Esophagus muscularis mucosa (tissue), 4 donors: ENCODE measurements at places on chromosomes 6 and 20.

DNA sequence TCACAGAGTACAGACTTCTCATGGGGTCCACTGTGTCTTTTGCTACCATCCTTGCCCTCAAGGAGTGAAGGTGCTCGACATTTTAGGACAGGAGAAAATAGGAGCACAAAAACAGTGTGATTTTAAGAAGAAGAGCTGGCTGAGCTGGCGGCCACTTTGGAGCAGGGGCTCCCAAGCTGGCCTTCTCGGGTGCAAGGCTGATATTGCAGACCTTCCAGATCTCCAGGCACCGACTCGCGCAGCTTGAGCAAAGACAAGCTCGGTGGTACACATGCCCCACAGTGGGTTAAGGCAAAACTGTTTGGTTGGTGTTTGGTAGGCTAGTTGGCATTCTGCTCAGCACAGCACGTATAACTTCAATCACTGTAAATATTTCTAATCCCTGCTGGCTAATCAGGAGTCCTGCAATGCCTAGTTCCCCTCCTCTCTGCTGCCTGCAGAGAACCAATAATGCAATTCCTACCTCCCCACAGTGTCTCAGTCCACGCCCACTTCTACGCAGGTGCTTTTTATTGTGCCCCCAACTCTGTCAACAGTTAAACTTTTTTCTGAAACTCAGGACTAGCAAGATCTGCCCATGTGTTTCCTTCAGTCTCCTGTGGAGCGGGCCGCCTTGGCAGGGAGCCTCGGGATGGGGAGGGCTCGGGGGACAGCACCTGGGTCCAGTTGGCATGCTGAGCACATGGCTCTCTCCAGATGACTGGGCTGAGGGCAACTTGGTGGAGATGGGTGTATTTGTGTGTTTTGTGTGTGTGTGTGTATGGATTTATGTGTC lies 12.7 kb upstream of the SMOC2 start:
- no peaks in the 10 kb centered on the region for H3K36me3 ChIP-seq
- H3K4me3 ChIP-seq, result no peak overlapping the region
- no peak overlapping the region for H3K27ac ChIP-seq
- H3K4me1 ChIP-seq, result no peaks in the 10 kb centered on the region
- DNase-seq, result no peak

- H3K27me3 ChIP-seq, result no peaks in the 10 kb centered on the region
- H3K27ac ChIP-seq, result no peak overlapping the region
- no peaks in the 10 kb centered on the region for H3K36me3 ChIP-seq
These were observed 225.5 kb downstream of the SYNDIG1 start for GRCh38 chr20:24694727-24695528.

DNA sequence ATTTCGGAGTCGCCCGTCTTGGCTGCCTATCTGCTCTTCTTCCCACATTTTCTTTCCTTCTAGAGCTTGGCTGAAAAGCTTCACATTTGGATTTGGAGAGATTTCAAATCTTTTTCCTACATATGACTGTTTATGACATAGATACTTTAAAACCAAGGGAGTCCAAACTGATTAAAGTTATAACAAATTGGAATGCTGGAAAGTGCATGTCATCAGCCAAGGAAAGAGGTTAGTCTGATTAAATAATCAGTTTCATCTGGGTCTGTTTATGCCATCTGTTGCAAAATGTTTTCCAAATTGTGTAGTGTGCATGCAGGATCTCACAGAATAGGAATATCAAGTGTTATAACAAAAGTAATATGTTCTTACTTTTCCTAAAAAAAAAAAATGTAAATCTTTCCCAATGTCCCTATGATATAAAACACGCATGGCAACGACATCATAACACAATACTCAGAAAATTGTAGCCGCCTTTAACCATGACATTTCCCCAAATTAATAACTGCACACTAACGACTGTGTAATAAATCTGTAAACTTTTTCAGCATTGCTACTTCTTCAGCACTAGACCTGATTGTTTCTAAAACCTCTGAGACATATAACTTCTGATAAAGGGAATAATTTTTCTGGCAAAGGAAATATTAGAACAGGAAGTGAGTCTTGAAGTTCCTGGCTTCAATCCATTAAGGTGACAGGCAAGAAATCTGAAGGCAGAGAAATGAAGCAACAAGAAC lies 230.2 kb upstream of the FOXQ1 start:
- H3K27me3 ChIP-seq, result no peaks in the 10 kb centered on the region
- H3K4me1 ChIP-seq, result peaks cover 20% of the 10 kb centered on the region
- no peak for DNase-seq
- peak overlapping the region; percentile 1 for H3K27ac ChIP-seq
- no peaks in the 10 kb centered on the region for H3K36me3 ChIP-seq
- H3K4me3 ChIP-seq, result no peak overlapping the region

GRCh38 chr20:3392756-3393155 lies 14.7 kb downstream of the DNAAF9 start:
- no peaks in the 10 kb centered on the region for H3K27me3 ChIP-seq
- no peaks in the 10 kb centered on the region for H3K36me3 ChIP-seq
- peaks cover 45% of the 10 kb centered on the region for H3K4me1 ChIP-seq
- H3K4me3 ChIP-seq, result no peak overlapping the region

- no peaks in the 10 kb centered on the region for H3K4me1 ChIP-seq
- no peak overlapping the region for H3K4me3 ChIP-seq
- H3K27ac ChIP-seq, result no peak overlapping the region
- H3K36me3 ChIP-seq, result peaks cover 21% of the 10 kb centered on the region
- no peak for DNase-seq
These were observed 8.3 kb downstream of the LRRN4 start for GRCh38 chr20:6045566-6045965.

DNA sequence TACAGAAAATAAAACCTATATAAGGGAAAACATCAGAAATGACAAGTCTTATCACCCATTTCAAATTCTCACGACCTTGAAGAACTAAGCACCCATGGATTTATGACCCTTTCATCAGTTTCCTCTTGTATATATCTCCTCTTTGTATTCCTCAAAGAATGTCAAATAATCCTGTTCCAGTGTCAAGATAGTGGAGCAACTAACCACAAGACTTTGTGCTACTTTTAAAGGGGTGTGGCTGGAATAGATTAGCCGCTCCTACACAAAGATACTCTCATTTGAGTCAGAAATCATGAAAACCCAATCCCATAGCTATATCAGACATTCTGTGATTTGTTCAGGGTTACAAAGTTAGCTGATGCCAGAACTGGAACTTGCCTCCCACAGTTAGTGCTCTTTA lies 6.6 kb downstream of the REPS1 start:
- H3K4me1 ChIP-seq, result peaks cover 61% of the 10 kb centered on the region
- H3K36me3 ChIP-seq, result no peaks in the 10 kb centered on the region
- no peak overlapping the region for H3K27ac ChIP-seq
- H3K4me3 ChIP-seq, result no peak overlapping the region
- DNase-seq, result no peak

- H3K27me3 ChIP-seq, result no peaks in the 10 kb centered on the region
- peaks cover 11% of the 10 kb centered on the region for H3K4me1 ChIP-seq
- no peak for DNase-seq
- peaks cover 7% of the 10 kb centered on the region for H3K36me3 ChIP-seq
- H3K4me3 ChIP-seq, result no peak overlapping the region
These were observed 362.8 kb downstream of the ESR1 start for GRCh38 chr6:152170313-152170701.

- H3K4me1 ChIP-seq, result no peaks in the 10 kb centered on the region
- no peak overlapping the region for H3K4me3 ChIP-seq
- DNase-seq, result no peak
- no peaks in the 10 kb centered on the region for H3K36me3 ChIP-seq
- no peak overlapping the region for H3K27ac ChIP-seq
These were observed 127.0 kb downstream of the SGK1 start for GRCh38 chr6:134190883-134191282.

GRCh38 chr20:63840405-63840828 lies 9.4 kb upstream of the ZBTB46 start:
- no peak overlapping the region for H3K27ac ChIP-seq
- H3K36me3 ChIP-seq, result no peaks in the 10 kb centered on the region
- H3K4me1 ChIP-seq, result peaks cover 18% of the 10 kb centered on the region
- no peak overlapping the region for H3K4me3 ChIP-seq
- no peaks in the 10 kb centered on the region for H3K27me3 ChIP-seq

- no peak for DNase-seq
- no peak overlapping the region for H3K27ac ChIP-seq
- no peaks in the 10 kb centered on the region for H3K36me3 ChIP-seq
- no peaks in the 10 kb centered on the region for H3K27me3 ChIP-seq
- H3K4me1 ChIP-seq, result no peaks in the 10 kb centered on the region
These were observed 14.9 kb upstream of the CBFA2T2 start for GRCh38 chr20:33474963-33475362.

- no peak overlapping the region for H3K27ac ChIP-seq
- no peak overlapping the region for H3K4me3 ChIP-seq
- H3K27me3 ChIP-seq, result no peaks in the 10 kb centered on the region
- DNase-seq, result no peak
- H3K36me3 ChIP-seq, result no peaks in the 10 kb centered on the region
These were observed 83.6 kb downstream of the LCA5 start for GRCh38 chr6:79453558-79454042.

GRCh38 chr20:59580146-59580946 lies 24.0 kb upstream of the PHACTR3 start:
- peaks cover 9% of the 10 kb centered on the region for H3K27me3 ChIP-seq
- H3K4me1 ChIP-seq, result no peaks in the 10 kb centered on the region
- H3K27ac ChIP-seq, result no peak overlapping the region
- no peak overlapping the region for H3K4me3 ChIP-seq
